Tibial nerve (tissue), 4 donors: ENCODE measurements at places on chromosomes 16 and 17. TPM values are rescaled to one million over a fixed set of nuclear protein-coding genes. Genes with fewer than 3 reads are reported as not detected.

GRCh38 chr17:68319410-68320162, 28.3 kb downstream of the ARSG start:
- no peaks in the 10 kb centered on the region for H3K36me3 ChIP-seq
- no peak for DNase-seq
- no peak overlapping the region for H3K4me3 ChIP-seq
- H3K27me3 ChIP-seq = no peaks in the 10 kb centered on the region

GRCh38 chr16:2792940-2793339, 5.3 kb upstream of the PRSS41 start:
- H3K27me3 ChIP-seq = peaks cover 62% of the 10 kb centered on the region
- no peaks in the 10 kb centered on the region for H3K4me1 ChIP-seq
- H3K36me3 ChIP-seq = no peaks in the 10 kb centered on the region
- no peak for DNase-seq
- no peak overlapping the region for H3K27ac ChIP-seq

Gene PRSS27
- 2.4 TPM for total RNA-seq

Gene RTN4RL1
- total RNA-seq = 12.6 TPM

GRCh38 chr17:39934324-39934723, 6.8 kb downstream of the LRRC3C start:
- H3K4me3 ChIP-seq = no peak overlapping the region
- H3K27me3 ChIP-seq = no peaks in the 10 kb centered on the region
- DNase-seq = no peak
- no peaks in the 10 kb centered on the region for H3K4me1 ChIP-seq

DNA sequence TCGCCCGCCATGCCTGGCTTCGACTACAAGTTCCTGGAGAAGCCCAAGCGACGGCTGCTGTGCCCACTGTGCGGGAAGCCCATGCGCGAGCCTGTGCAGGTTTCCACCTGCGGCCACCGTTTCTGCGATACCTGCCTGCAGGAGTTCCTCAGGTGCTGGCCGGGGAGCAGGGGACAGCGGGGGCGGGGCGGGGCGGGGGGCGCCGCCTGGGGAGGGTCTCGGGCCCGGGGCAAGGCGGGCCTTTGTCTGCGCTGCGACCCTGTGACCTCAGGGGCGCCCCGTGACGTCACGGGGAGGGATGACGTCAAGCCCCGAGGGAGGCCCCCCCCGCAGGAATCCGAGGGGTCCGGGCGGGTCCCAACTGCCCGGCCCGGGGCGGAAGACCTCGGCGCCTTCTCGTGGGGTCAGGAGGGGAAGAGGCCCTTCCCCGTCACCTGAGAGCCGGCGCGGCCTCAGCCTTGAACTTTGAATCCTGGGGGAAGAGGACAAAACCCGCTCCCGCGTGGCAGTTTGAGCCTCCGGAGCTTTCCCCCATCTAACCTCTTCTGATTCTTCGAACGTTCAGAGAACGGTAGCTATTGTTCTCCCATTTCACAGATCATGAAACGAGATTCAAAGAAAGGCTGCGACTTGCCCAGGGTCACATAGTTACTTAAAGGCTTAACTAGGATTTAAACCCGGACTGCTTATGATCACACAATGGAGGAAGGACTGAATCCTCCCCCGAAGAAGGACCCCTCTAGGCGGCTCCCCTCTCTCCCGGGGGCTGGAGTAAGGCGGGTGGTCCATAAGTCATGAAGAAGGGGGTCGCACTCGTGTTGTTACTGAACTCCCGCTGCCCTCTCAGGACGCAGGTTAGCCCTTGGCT, 527 bp downstream of the TRAF4 start:
- no peaks in the 10 kb centered on the region for H3K27me3 ChIP-seq
- H3K4me3 ChIP-seq = peak overlapping the region; percentile 87
- no peaks in the 10 kb centered on the region for H3K4me1 ChIP-seq
- H3K27ac ChIP-seq = peak overlapping the region; percentile 98
- no peaks in the 10 kb centered on the region for H3K36me3 ChIP-seq
